HCT116 (cell line): ENCODE measurements at places on chromosomes 2 and 18.

- no peak for DNase-seq
Measured at GRCh38 chr2:145985517-145985916, 1465.6 kb upstream of the ZEB2 start.

DNA sequence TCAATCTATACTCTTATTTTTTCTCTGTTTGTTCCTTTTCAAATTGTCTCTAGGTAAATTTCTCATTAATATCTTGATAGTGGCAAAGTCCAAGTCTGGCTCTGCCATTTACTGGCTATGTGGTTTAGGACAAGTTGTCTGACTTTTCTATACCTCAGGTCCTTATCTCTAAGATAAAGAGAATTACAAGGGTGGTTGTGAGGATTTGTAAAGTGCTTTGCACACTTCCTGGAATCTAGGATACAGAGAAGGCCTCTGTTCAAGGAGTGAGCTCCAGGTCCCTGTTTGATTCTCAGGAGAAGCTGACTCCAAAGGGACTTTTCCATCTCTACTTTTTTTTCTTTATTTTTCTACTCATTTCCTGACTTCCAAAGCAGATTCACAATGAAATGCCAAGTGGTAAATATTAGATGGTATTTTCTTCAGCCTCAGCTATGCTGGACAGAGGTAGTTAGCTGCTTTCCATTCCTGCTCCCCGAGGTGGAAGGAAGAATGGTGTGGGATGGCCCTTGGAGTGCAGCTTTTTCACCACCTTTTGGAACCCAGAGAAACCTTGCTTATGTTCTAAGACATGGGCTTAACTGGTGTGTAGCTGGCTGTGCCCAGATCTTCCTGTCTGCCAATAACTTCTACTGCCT lies 90.5 kb downstream of the GALNT1 start:
- DNase-seq, result no peak

DNA sequence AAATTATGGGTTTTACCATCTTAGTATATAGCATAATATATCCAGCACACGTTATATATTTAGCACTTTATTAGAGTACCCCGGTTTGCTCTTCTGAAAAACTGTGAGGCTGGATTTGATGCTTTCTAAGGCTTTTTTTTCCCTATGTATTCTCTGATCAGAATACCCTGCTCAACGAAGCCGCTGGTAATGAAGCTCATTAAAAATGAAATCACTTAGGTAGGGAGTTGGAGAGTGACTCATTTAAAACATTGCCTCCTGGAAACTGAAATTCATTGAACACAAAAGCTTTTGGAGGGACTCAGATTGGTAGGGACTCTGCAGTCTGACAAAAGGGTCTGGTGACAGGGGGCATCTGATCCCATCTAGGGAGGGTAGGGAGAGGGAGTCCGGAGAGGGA lies 365.4 kb upstream of the MEX3C start:
- DNase-seq, result no peak

DNA sequence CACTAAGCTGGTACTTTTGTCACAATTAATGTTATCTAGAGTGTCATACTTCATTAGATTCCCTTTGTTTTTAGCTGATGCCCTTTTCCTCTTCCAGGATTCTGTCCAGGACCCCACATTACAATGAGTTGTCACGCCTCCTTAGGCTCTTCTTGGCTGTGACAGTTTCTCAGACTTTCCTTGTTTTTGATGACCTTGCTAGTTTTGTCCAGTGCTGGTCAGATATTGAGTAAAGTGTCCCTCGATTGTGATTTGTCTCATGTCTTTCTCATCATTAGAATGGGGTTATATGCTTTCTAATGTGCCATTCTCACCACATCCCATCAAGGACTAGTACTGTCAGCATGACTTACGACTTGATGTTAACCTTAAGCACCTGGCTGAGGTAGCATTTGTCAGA lies 162.3 kb downstream of the FHOD3 start:
- no peak for DNase-seq

GRCh38 chr2:134155134-134155533 lies 98.7 kb upstream of the MGAT5 start:
- no peak for DNase-seq

GRCh38 chr2:26975102-26975501 lies 4.7 kb downstream of the MAPRE3 start:
- no peak for DNase-seq

- no peak for DNase-seq
Measured at GRCh38 chr2:101779656-101780055, 82.1 kb downstream of the MAP4K4 start.

- no peak for DNase-seq
Measured at GRCh38 chr2:176677746-176678265, 408.6 kb downstream of the MTX2 start.

DNA sequence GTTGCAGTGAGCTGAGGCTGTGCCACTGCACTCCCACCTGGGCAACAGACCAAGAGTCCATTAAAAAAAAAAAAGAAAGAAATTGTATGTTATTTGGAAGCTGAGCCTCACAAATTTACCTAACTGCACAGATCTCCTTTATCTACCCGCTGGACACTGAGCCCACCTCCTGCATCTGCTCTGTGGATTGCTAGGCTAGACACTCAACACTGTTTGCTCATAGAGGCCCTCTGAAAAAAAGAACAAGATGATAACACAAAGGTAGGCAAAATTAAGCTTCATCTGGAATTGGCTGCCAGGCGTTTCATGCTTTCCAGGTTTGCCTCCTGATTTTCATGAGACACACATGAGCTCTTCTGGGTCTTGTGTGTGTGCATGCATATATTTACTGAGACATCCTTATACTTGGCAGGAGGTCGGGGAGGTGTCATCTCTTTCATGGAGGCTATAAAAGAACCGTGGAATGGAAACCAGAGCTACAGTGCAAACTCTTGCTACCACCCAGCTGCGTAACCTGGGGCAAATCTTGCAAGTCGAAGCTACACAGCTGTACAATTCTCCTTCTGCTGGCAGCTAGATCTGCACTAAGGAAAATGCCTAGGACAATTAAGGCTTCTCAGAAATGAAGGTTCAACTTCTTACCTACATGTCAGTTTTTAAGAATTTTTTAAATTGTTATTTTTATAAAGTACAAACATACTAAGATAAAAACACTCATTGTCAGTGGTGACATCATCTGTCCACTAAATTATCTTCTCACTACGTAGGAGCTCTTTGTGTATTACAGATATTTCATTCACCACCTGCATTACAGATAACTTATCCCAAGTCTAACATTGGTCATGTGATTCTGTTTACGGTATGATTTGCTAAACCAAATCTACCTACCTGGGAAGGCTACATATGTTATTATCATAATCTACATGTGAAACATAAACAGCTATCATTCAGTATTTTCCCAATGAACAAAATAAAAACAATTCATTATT lies 63.1 kb downstream of the CABYR start:
- DNase-seq, result no peak

- DNase-seq, result peak; percentile 52
Measured at GRCh38 chr2:224039080-224039769, at the start of gene SERPINE2. TSS of gene SERPINE2 (minus strand) at chr2:224039286. CDS start at chr2:224001900, 37,386 bp downstream.

GRCh38 chr18:23735021-23735464 lies 45.8 kb downstream of the LAMA3 start:
- DNase-seq, result no peak

- no peak for DNase-seq
Measured at GRCh38 chr2:213129311-213129710, 22.1 kb downstream of the IKZF2 start.

DNA sequence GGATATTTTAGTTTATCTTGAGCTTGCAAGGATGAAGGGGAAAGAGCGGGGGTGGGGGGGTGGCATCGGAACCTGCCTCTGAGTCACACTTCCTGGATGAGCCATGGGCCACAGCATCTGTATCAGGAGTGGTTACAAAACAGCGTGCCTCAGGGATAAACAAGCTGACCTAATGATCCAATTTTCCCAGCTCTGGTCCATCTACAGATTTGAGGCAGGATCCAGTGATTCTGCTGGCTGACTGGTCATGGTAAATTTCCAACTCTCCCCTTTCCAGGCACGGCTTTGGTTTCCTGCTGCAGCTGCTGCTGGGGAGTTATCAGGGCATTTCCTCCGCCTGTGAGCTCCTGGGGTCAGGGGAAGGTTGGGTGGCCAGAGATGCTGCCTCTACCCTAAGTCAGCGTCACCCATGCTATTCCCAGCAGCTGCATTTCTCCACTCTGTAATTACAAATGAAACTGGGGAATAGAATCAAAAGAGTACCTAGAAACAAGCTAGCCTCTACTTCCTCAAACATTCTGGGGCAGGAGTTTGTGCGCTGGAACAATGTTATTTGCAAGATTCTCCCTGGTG lies 4.7 kb upstream of the HPCAL1 start:
- DNase-seq, result peak; percentile 34

- DNase-seq, result no peak
Measured at GRCh38 chr2:112095681-112096080, 40.6 kb downstream of the TMEM87B start.

- DNase-seq, result no peak
Measured at GRCh38 chr2:221973502-221973901, 325.3 kb downstream of the PAX3 start.

- no peak for DNase-seq
Measured at GRCh38 chr2:235992024-235992423, 176.2 kb downstream of the GBX2 start.

GRCh38 chr18:8416212-8417019 lies 192.8 kb upstream of the RAB12 start:
- no peak for DNase-seq

GRCh38 chr2:119718501-119719260 lies 39.7 kb downstream of the TMEM177 start:
- DNase-seq, result no peak

DNA sequence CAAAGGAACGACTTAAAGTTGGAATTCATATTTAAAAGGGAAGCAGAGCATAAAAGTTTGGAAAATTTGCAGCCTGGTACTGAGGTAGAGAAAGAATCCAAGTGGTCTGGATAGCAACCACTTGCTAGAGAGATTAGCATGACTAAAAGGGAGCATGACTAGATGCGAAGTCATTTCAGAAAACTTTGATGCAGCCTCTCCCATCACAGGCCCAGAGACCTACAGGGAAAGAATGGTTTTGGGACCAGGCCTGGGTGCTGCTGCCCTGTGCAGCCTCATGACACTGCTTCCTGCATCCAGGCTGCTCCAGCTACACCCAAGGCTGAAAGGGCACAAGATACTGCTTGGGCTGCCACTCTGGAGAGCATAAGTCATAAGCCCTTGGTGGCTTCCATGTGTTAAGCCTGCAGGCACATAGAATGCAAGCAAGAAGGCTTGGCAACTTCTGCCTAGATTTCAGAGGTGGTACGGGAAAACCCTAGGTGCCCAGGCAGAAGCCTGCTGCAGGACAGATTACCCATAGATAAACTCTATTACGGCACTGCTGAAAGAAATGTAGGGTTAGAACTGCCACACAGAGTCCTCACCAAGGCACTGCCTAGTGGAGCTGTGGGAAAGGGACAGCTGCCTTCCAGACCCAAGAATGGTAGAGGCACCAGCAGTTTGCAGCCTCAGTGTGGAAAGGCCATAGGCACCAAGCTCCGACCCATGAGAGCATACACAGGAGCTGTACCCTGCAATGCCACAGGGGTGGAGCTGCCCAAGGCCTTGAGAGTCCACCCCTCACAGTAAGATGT lies 12.6 kb upstream of the CHN1 start:
- no peak for DNase-seq

- DNase-seq, result no peak
Measured at GRCh38 chr2:31219131-31219969, 2.0 kb upstream of the CAPN14 start.

- DNase-seq, result no peak
Measured at GRCh38 chr2:54535599-54536195, 79.6 kb downstream of the SPTBN1 start.

GRCh38 chr2:159351977-159352376 lies 65.5 kb upstream of the WDSUB1 start:
- DNase-seq, result no peak

DNA sequence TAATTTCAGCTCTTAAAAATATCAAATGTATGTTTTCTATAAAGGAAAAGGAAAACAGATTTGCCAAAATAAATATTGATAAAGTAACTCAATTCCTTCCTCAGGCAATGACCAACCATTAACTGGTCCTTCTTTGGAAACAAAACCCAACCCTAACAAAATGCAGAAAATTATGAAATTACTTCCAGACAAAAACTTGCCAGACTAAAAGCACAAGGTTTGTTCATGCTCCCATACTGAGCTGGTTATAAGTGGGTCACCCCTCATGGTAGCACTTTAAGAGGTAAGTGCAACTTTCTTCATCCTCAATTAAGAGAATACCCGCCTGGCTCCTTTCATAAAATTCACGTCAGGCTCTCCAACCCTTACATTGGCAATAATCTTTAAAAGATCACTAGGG lies 31.1 kb upstream of the TTC32 start:
- DNase-seq, result no peak

DNA sequence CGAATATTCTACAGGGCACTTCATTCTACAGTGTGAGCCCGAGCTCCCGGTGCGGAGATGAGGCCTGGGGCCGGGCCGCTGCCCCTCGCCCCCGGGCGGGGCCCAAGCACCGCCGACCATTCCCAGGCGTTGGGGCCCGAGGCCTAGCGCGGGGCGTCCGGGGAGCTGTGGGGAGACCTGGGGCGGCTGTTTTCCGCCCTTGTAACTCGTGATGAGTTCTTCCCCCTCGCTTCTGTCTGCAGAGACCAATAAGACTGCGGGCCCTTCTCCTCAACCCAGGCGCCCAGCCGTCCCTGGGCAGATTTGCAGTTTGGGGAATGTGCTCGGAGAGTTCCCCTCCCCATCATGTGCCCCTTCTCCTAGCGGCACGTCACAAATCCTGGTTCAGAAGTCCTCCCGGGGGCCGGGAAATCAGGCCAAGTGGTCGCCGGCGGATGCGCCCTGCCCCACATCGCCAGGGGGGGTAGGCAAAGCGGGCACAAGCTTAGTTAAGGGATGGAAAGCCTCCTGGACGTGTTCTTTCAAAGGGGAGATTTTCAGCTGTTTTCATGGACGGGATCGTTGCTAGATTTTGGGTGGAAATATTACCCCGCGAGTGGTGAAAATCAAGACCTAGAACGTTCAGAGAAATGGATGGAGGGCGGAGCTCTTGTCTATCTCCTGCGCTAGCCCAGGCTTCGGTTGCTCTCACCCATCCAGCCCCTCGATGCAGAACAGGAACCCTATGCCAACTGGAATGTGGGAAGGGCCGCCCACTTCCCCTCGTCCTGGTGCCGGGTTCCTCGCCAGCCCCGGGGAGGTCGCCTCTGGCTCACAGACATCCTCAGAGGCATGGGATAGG lies 18.8 kb upstream of the HAAO start:
- no peak for DNase-seq

- DNase-seq, result no peak
Measured at GRCh38 chr2:99836690-99837605, 305.4 kb downstream of the AFF3 start.

- DNase-seq, result no peak
Measured at GRCh38 chr2:124875627-124876244, 850.6 kb downstream of the CNTNAP5 start.
